Mesothelial cell of epicardium (in vitro differentiated cells): ENCODE measurements at places on chromosomes 11 and 22.

DNA sequence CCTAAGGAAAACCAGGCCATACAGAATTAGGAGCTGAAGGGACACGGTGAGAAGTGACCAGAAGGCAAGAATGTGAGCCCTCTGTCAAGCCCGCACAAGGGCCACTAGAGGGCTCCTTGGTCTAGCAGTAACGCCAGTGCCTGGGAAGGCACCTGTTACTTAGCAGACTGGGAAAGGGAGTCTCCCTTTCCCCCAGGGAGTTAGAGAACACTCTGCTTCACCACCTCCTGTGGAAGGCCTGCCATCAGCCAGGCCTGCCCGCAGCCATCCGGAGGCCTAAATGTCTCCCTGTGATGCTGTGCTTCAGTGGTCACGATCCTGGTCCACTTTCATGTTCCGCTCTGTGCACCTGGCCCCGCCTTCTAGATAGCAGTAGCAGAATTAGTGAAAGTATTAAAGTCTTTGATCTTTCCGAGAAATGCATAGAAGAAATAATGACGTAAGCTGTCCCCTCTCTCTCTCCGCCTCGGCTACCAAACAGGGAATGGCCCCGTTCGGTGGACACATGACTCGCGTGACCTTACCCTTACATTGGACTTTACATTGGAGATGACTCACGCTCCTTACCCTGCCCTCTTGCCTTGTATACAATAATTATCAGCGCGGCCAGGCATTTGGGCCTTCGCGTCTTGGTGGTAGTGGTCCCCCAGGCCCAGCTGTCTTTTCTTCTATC lies 10.7 kb upstream of the GSTP1 start:
- H3K4me1 ChIP-seq, result peaks cover 4% of the 10 kb centered on the region
- H3K4me3 ChIP-seq, result no peak overlapping the region
- DNase-seq, result no peak
- H3K36me3 ChIP-seq, result no peaks in the 10 kb centered on the region
- H3K27ac ChIP-seq, result no peak overlapping the region

- no peak within 1 kb of the TSS for H3K27ac ChIP-seq
- H3K27me3 ChIP-seq, result peaks cover 73% of the 10 kb centered on the region
- H3K4me1 ChIP-seq, result peaks cover 20% of the 10 kb centered on the region
- peak; percentile 56 for DNase-seq
- H3K36me3 ChIP-seq, result no peaks in the 10 kb centered on the region
- H3K4me3 ChIP-seq, result peak within 1 kb of the TSS; percentile 67
These were observed at the start of gene SYT13 for GRCh38 chr11:45285930-45286632. TSS of gene SYT13 (minus strand) at chr11:45286341. CDS start at chr11:45286207, 134 bp downstream.

DNA sequence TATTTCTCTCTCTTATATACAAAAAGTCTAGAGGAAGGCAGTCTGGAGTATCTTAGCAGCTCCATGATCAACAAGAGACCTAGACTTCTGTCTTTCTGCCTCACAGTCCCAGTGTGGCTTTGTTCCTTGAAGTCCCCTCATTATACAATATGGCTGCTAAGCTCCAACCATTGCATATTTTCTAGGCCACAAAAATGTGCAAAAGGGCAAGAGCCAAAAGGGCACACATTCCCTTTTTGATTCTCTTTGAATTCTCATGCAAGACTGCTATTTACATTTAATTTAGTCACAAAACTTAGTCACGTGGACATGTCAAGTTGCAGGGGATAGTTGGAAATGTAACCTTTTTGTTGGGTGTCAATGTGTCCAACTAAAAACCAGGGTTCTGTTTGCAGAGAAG lies 64.2 kb upstream of the OLFML1 start:
- H3K4me3 ChIP-seq, result no peak overlapping the region
- H3K27ac ChIP-seq, result no peak overlapping the region
- peaks cover 3% of the 10 kb centered on the region for H3K36me3 ChIP-seq
- DNase-seq, result no peak

GRCh38 chr22:35455529-35455928 lies 55.6 kb downstream of the MCM5 start:
- H3K27me3 ChIP-seq, result peaks cover 10% of the 10 kb centered on the region
- H3K36me3 ChIP-seq, result no peaks in the 10 kb centered on the region
- H3K27ac ChIP-seq, result no peak overlapping the region
- H3K4me3 ChIP-seq, result no peak overlapping the region

GRCh38 chr11:69452206-69452987 lies 29.1 kb upstream of the LINC01488 start:
- DNase-seq, result no peak
- no peaks in the 10 kb centered on the region for H3K27me3 ChIP-seq
- no peaks in the 10 kb centered on the region for H3K36me3 ChIP-seq
- H3K4me1 ChIP-seq, result peaks cover 14% of the 10 kb centered on the region

- peaks cover under 1% of the 10 kb centered on the region for H3K36me3 ChIP-seq
- peak overlapping the region; percentile 87 for H3K4me3 ChIP-seq
- H3K27me3 ChIP-seq, result no peaks in the 10 kb centered on the region
These were observed 943 bp upstream of the YWHAH start for GRCh38 chr22:31943206-31943977.

GRCh38 chr22:18110194-18110953 lies at the start of gene TUBA8:
TSS of gene TUBA8 (plus strand) at chr22:18110809. CDS start at chr22:18110866, 57 bp downstream.
- no peak within 1 kb of the TSS for H3K27ac ChIP-seq
- H3K4me1 ChIP-seq, result peaks cover 11% of the 10 kb centered on the region
- peak; percentile 66 for DNase-seq
- peaks cover 62% of the 10 kb centered on the region for H3K27me3 ChIP-seq
- H3K36me3 ChIP-seq, result peaks cover 9% of the 10 kb centered on the region

- DNase-seq, result no peak
- no peak overlapping the region for H3K4me3 ChIP-seq
- no peaks in the 10 kb centered on the region for H3K36me3 ChIP-seq
- H3K27me3 ChIP-seq, result peaks cover 4% of the 10 kb centered on the region
These were observed 368.3 kb downstream of the SHANK2 start for GRCh38 chr11:70883973-70884623.

GRCh38 chr22:19536564-19536963 lies 12.4 kb upstream of the CLDN5 start:
- no peaks in the 10 kb centered on the region for H3K36me3 ChIP-seq
- H3K4me1 ChIP-seq, result no peaks in the 10 kb centered on the region
- no peak overlapping the region for H3K27ac ChIP-seq

DNA sequence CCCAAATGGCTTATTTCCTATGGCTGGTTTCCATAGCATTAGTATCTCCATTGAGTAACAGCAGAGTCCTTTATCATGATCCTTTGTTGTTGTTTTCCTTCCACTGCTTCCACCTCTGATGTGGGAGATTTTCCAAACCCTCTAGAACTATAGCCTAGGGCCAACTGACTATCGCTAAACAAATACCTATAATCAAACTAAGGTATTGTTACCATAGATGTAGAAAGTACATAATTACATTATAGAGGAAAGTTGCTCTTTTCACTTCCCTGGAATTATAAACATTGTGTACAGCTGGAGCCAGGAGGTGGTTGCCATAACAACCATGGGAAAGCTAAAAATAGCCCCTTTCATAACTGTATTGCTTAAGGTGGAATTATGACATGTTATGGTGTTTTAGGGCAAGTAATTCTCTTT lies 47.0 kb upstream of the ALKBH3 start:
- peak overlapping the region; percentile 37 for H3K27ac ChIP-seq
- H3K36me3 ChIP-seq, result peaks cover 12% of the 10 kb centered on the region
- no peaks in the 10 kb centered on the region for H3K27me3 ChIP-seq
- peaks cover 9% of the 10 kb centered on the region for H3K4me1 ChIP-seq
- no peak overlapping the region for H3K4me3 ChIP-seq

- peaks cover 1% of the 10 kb centered on the region for H3K4me1 ChIP-seq
- peaks cover 16% of the 10 kb centered on the region for H3K36me3 ChIP-seq
- no peaks in the 10 kb centered on the region for H3K27me3 ChIP-seq
- no peak overlapping the region for H3K4me3 ChIP-seq
- no peak for DNase-seq
These were observed 79.3 kb downstream of the C2CD3 start for GRCh38 chr11:74091549-74091948.
